ENCODE measurements at places on chromosomes 7 and 10.

GRCh38 chr7:103574576-103574975 lies 128.6 kb upstream of the SLC26A5 start:
- no peak for DNase-seq

- peak; percentile 39 for DNase-seq
Observed at GRCh38 chr7:28102797-28103196, 77.8 kb downstream of the JAZF1 start.

- no peak for DNase-seq
Observed at GRCh38 chr10:123797813-123798212, 93.8 kb downstream of the CPXM2 start.

GRCh38 chr7:12152196-12152918 lies 58.7 kb upstream of the TMEM106B start:
- no peak for DNase-seq

- DNase-seq: no peak
Observed at GRCh38 chr10:11098666-11099065, 81.0 kb downstream of the CELF2 start.

GRCh38 chr10:95350830-95351228 lies 60.0 kb upstream of the PDLIM1 start:
- DNase-seq: no peak

DNA sequence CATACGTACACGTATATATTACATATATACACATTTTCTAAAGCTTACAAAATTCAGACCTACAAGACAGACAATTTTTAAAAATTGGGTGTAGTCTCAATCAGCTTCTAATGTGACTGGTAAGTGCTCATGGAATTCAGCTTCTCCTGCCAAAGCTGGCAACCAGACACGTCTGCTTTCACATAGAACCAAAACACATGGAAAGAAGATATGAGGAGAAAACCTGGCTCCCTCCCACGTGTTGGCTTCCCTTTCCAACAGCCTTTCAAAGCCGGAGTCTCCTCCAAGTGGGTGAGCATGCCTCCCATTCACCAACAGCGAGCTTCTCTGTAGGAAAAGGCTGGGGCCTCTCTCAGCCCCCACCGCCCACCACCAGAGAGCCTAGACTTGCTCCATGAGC lies 33.4 kb downstream of the CDCA7L start:
- no peak for DNase-seq

- no peak for DNase-seq
Observed at GRCh38 chr10:120944586-120945125, 93.5 kb downstream of the WDR11 start.
